ENCODE measurements at places on chromosomes 6 and 20.

- no peak for DNase-seq
Observed at GRCh38 chr20:9220874-9221547, 152.1 kb downstream of the PLCB4 start.

DNA sequence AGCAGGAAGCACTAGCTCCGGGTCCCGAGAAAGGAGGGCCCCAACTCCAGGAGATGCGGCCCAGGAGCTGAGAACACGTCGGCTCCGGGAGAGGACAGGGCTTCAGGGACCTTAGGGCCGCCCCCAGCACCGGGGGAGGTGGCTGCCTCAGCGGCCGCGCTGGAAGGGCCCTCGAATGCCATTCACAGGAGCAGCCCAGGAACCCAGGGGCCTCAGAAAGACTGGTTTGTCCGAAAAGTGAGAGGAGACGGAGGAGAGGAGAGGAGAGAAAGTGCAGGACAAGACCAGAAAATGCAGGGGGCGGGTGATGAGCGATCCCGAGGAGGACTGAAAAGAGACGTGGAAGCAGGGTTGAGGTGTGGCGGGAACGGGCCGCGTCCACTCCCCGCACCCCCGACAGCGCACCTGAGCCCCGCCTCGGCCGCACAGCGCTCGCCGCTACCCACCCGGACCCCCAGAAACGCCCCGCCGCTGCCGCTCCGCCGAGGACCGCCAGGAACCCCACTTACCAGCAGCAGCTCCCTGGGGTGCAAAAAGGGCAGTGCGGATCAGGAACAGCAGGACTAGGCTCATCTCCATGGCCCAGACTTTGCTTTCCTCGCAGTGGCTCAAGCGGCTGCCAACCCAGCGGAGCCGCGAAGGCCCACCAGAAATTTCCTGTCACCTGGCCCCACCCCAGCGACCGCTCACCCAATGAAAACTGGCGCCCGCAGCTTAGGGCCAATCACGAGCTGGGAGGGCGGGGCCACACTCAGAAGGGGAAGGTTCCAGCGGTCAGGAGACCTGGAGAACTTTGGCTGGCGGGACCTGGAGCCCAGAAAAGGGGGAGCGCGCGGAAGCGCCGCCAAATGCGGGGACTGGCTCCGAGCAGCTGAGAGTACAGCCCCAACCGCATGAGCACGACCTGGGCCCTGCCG is 25.4 kb downstream of the HLA-F start:
- peak; percentile 84 for DNase-seq

DNA sequence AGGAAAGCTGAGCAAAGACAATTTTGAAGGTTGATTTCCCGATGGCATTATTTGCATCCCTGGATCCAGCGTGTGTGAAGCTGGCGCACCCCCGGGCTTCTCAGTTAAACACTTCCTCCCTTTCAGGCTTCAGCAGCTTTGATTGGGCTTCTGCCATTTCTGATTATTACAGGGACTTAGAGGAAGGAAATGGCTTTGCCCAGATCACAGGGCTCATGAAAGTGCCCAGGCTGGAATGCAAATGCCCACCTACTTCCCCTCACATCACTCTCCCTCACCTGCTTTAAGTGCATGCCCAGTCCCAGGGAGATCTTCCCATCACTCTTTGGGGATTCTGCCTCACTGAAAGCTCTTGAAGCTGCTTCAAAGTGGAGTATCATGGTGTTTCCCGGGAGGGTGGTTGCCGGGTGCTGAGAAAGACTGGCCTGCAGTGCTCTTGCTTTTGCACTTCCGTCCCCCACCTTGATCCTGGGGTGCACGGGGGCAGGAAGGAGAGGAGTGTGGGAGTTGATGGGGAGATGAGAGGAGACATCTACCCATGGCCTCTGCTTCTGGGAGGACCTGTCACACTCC is 28.3 kb downstream of the PHACTR3 start:
- DNase-seq: no peak

DNA sequence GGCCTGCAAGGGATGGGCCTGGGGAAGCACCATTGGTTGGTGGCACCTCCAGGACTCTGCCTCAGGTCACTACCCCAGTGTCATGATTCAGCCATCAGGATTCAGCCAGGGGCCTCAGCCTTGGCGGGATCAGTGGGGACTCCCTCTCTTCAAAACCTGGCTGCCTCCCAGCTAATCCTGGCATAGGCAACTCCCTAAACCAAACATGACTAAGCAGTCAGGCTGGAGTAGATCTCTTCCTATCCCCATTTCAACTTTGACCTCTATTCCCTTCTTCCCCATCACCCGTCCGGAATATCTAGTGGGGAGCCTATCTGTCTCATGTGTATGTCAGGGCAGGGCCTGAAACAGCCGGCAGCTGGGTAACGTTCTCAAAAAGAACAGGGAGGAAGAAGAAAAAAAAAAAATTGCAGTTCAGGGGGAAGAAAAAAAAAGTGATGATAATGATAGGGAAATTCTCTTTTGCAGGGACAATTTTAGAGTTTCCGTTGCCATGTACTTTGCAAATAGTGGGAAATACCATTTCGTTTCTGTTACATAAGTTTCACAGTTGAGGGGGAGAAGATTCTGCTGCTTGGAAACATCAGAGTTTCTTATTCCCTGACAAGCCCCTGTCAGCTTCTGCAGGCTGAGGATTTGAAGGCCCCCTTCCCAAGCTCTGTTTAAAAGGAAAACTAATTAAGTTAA is 4.1 kb upstream of the PREX1 start:
- DNase-seq: no peak

DNA sequence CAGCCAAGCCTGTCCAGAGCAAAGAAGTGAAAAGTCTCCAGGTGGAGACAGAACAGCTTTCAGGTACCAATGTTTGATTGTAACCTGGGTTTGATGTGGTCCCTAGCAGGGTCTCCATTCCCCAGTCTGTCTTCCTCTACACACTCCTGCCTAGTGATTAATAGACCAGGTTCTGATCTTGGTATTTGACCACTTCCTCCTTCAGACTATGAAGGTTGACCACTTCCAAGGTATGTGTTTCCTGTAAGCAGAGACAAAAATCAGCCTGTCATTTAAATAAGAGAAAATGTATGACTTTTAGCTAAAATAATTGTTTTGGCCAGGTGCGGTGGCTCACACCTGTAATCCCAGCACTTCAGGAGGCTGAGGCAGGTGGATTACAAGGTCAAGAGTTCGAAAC is 41.8 kb upstream of the TOP1 start:
- no peak for DNase-seq

GRCh38 chr20:46324379-46324778 is 16.1 kb upstream of the CDH22 start:
- DNase-seq: no peak

GRCh38 chr6:157548635-157549467 is 167.9 kb downstream of the ZDHHC14 start:
- no peak for DNase-seq

GRCh38 chr6:130065609-130066156 is 47.3 kb downstream of the L3MBTL3 start:
- DNase-seq: no peak

- DNase-seq: no peak
Observed at GRCh38 chr20:53099856-53100255, 127.7 kb downstream of the TSHZ2 start.

- DNase-seq: peak; percentile 74
Observed at GRCh38 chr20:49668181-49668877, 45.3 kb downstream of the B4GALT5 start.

GRCh38 chr6:129516787-129517186 is 193.2 kb downstream of the ARHGAP18 start:
- no peak for DNase-seq

DNA sequence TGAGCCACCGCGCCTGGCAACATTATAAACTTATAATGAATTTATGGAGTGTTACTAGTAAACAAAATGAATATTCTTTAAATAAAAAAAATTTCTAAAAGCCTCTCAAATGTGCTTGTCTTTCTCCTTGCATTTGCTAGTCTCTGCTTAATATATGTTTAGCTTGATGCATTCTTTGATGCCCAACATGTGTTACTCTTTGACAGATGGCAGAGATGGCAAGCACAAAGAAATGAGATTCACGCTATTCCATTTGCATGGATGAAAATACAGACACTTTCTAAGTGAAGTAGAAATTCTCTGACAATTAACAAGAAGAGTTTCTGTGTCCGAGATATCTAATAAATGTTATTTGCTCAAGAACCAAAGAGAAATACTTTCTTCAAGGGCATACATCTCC is 30.1 kb downstream of the DCDC2 start:
- no peak for DNase-seq

DNA sequence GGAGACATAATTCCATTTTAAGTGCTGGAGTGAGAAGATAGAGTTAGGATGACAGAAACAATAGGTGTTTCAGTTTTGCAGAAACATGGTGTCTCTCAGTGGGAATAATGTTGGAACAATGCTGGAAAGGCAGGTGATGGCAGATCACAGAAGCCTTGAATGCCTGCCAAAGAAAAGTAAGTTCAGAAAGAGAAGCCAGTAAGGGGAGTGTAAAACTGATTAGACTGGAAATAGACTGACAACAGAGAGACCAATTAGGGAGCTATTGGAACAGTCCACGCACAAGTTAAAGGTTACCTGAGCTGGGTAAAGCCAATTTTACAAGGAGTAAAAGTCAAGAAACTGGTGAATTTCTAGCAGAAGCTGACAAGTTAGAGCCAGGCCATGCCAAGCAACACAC is 142.9 kb downstream of the TFAP2A start:
- DNase-seq: no peak

GRCh38 chr6:116847227-116847626 is 18.3 kb upstream of the GPRC6A start:
- no peak for DNase-seq

DNA sequence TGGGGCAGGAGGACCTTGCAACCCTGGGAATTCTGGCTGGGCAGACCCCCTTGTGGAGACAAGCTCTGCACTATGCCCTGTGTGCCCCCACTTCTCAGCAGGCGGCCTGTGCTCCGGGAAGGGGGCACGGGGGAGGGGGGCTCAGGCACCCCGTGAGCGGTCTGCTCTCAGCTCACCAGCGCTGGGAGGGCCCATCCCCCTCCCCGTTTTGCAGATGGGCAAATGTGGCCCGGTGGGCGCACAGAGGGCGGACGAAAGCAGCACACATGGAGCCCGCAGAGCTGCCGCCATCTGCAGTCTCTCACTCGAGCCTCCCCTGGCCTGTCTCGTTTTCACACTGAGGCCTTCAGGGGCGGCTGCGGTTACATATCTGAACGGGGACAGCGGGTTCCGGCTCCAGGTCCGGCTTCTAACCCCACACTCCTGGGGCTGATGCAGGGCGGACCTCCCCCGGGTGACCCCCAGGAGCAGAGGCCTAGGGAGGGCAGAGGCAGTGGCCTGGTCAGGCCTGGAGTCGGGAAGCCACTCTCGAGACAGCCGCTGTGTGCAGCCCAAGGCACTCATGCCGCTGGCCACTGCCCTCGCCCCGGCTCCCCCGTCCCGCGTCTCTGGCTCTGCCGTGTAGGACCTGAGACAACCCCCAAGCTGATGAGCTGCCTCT is 13.9 kb downstream of the CHRNA4 start:
- DNase-seq: no peak

DNA sequence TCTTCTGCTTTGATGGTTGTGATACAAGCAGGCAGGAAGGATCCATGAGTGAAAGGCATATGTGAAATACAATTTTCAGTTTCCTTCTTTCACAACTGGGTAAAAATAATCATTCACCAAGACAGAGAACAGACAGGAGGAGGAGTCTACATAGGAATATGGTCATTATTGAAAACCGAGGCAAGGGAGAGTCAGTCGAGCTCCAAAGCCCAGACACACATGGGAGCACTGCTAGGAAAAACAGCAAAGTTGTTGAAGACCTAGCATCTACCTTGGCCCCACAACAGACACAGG is 260.6 kb downstream of the ERMARD start:
- DNase-seq: no peak

All from activated gamma-delta T cell treated with Interleukin-2 at 50 U/mL for 16 hours (primary cell).